ENCODE measurements at places on chromosomes 2 and 18.

- peak; percentile 44 for DNase-seq
These were observed 597 bp downstream of the RNF103 start for GRCh38 chr2:86623043-86623493.

- DNase-seq: no peak
These were observed 57.7 kb upstream of the HPCAL1 start for GRCh38 chr2:10245021-10245420.

DNA sequence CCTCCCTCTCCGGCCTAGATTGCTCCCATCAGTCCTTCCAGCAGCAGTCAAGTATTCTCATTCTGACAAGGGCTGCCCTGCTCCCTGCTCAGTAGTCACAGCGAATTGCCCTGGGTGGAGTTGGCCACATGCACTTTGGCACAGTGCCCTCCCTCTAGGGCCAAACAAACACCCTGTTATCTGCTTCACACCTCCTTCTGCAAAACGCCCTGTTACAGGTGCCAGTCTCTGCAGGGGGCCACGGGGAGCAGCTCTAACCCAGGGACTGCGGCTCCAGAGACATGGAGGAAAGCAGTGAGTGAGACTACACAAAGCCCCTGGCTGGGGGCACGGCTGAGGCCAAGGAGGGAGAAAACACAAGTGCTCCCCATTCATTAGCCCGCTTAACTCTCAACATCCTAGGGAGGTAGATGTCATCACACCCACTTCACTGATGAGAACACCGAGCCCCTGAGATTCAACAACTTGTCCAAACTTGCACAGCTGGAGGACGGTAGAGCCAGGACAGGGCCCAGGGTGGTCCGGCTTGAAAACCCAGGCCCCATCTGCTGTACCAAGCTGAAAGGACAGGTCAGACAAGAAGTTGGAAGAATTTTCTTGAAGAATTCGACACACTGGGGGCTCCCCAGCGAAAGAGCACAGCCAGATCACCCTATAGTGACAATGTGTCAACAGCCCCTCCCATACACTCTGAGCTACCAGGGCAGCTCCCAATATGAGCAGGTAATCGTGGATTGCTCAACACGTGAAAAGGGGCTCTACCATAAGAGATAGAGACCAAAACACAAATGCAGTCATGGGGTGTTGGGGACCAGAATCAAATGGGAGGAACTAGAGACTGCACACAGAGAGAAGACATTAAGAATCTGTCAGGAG lies 8.7 kb upstream of the TFCP2L1 start:
- peak; percentile 7 for DNase-seq

GRCh38 chr2:171846894-171847293 lies 47.1 kb downstream of the SLC25A12 start:
- no peak for DNase-seq

GRCh38 chr2:30336084-30336483 lies 104.8 kb downstream of the LBH start:
- DNase-seq: no peak

DNA sequence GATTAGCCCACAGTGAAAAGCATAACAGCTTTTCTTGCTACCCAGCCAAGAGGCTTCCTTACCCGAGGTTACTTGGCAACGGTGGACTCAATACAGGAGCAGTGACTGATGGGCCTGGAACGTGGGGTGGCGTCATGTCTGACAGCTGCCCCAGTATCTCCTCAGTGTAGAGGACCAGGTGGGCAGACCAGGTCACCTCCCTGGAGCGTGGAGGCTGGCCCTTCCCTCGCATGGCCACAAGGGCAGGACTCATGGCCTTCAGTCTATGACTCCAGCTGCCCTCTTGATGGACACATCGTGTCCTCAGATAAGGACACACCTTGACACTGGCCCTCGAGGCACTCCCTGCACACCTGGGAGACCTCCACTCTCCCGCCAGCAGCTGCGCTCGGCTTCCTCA lies 6.4 kb downstream of the ASPRV1 start:
- no peak for DNase-seq

- no peak for DNase-seq
These were observed 4.5 kb downstream of the NOL4 start for GRCh38 chr18:34220081-34220815.

DNA sequence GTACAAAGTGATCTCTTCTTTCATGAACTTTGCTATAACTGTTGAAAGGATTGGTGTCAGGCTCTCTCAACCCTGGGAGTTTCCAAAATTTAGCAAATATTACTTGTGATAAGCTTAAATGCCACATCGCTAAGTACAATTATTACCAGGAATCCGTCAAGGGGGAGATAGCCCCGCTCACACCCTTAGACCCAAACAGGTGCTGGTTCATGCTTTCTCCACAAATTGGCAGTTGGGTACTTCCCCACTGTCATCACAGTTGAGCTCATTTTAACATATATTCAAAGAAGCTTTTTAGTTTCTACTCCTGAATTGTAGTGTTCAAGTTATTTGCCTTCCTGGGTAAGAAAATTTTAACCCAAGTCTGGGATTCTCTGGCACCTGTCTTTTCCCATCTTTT lies 29.8 kb upstream of the EPB41L5 start:
- DNase-seq: no peak

GRCh38 chr2:94960751-94961150 lies 64.8 kb upstream of the MAL start:
- no peak for DNase-seq

GRCh38 chr2:60391649-60392375 lies 161.6 kb downstream of the BCL11A start:
- DNase-seq: no peak

DNA sequence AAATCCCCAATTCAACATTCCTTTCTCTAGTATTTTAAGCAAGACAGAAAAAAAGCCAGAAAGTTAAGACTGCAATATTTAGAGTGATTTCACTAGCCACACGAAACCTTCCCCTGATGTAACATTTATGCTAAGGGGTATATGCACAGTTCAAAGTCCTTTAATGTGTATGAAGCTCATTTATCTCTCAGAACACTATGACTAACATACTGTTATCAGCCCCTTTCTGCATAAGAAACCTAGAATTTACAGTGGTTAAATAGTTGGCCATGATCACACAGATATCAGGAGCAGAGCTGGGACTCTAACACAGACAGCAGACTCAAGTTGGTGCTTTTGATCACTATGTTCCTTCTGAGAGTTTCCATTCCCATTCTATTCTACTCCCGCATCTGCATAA lies 185.5 kb downstream of the CDH2 start:
- no peak for DNase-seq

- DNase-seq: no peak
These were observed 708.4 kb downstream of the SATB2 start for GRCh38 chr2:198749364-198749763.

DNA sequence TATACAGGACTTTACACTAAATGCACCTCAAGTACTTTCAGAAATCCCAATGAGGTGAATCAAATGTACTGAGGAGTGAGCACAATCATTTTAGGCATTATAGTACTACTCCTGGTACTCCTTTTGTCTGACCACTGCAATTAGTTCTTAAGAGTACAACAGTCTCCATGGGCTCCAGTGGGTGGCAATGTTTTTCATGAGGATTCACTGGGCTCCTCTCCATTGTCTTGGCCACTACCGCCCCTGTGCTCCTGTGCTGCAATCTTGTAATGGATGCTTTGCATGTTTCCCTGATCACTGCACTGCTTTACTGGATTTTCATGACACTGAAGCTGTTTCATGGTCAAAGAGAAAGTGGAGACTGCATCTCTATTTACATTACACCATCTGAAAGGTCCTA lies 268.5 kb upstream of the ZSWIM2 start:
- DNase-seq: no peak

GRCh38 chr2:23286031-23286757 lies 98.8 kb upstream of the KLHL29 start:
- DNase-seq: no peak

DNA sequence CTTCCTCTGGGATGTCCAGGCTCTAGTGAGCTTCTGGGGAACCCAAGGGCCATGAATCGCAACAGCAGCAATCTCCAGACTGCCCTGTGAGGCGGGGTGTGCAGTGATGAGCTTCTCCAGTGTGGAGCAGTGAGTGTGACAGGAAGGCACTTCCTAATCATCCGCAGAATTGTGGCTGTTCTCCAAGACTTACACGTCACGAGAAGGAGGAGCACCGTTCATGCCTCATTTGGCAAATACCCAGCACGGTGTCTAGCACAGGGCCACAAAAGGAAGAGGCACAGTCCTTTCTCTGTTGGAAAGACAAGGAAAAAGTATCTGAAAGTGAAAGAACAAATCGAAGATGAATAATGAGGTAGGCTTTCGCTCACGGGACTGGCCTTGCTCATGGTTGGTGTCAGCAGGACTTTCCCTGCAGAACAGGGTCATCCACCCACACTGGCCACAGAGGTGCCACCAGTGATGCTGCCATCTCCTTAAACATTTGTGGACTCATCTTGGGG lies 125.1 kb upstream of the HAAO start:
- no peak for DNase-seq

- peak; percentile 39 for DNase-seq
These were observed 3.5 kb upstream of the RHOB start for GRCh38 chr2:20443276-20443920.
